Uterus (tissue), 4 donors: ENCODE measurements at places on chromosomes 6 and 20. TPM values are rescaled to one million over a fixed set of nuclear protein-coding genes. Genes with fewer than 3 reads are reported as not detected.
A peak's percentile ranks its signal among the peaks of the same experiment; 100 is the strongest.

Gene SCUBE3
- total RNA-seq, result 3.3 TPM

Gene SAMD10
- not detected for total RNA-seq

Gene COMMD7
- 23.0 TPM for total RNA-seq

DNA sequence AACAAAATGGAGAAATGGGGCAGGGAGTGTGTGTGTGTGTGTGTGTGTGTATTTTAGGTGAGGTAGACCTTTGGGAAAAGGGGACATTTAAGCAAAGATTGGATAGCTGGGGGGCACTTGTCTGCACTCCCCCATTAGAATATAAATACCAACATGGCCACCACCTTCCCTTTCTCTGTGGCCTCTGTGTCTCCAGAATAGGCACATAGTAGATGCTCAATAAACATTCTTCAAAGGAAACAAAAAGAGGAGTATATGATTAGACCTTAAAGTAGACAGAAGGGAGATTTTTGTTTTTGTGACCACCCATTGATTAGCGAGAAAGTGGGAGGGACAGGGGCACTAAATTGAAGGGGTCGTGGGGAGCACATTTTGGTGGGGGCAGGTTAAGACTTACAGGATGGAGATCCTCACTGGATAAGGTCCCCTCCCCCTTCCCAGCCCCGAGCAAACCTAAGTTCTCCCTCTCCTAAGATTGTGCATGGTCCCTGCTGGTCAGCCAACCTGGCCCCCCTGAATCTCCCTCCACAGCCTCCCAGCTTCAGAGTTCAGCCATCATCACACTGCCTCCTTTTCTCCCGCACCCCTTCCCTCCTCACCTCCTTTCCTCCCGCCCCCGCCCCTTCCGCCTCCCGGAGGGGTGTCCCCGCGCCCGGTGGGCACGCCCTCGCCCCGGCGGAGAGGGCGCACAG is 514 bp upstream of the TSHZ2 start:
- no peak for DNase-seq

DNA sequence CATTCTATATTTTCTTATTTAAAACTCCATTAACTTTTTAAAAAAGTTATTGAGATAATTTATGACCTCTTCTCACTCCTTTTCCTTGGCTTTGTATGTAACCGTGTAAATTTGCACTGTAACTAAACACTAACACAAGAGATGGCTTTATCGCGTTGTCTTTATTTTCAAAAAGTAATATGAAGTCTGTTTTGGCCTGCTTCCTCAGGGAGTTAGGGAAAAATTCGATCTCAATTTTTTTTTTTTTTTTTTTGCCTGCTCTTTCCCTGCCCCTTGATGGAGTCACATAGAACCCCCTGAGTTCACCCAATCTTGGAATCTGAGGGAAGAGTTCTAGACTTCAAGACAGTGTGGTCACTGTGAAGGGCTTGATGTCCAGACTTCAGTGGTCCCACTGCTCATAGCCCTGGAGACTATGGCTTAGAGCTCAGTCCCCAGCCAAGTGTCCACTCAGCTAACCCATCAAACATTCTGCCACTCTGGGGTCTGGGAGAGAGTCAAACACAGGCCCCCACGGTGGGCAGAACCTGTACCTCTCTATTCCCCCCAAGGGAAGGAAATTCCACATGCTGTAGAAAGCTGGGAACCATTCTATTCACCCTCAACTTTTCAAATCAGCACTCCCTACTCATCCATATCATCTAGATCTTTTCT is 15.7 kb upstream of the TBC1D22B start:
- no peak for DNase-seq

DNA sequence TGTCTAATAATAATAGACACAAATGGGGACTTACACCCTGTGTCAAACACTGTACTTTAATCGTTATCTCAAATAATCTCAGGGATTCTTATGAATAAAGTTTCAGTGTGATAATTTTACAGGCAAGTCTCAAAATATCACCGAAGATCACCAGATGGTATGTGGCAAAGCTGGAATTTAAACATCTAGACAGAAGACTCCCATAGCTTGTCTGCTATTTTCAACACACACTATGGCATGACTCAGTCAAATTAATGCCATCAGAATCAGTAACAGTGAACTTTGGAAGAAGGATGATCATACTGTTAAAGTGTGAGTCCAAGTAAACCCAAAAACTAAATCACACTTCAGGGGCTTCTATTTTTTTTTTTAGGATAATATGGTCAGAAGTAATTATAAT is 867.6 kb upstream of the FLRT3 start:
- no peak for DNase-seq

DNA sequence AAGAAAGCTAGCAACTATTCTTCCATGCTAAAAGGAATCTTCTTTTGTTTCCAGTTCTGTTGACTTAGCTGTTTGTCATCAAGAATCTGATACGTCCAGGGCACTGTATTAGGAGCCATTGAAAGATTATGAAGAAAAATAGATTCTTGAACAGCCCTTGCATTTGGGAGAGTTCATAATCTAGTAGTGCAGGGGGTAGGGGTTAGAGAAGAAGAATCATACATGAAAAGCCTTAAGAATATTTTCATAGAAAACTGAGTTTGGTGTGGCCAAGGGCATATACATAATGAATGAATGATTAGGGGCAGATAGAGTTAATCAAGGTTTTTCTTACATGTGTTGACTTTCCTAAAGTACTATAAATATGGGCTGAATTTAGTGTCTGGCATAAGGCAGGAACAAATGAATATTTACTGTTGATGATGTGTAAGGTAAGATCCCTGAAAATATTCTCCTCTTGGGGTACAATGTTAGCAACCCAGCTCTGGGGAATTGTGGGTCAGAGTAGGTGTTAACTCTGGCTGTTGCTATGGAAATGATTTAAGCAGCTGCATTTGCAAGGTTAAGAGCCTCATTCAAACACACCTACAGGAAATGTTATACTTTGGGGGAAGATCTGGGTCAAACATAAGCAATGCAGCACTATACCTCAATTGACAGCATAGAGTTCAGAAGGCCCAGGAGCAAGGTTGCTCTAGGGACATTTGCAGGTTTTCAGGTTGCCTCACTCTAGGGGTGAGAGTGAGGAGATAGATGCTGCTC is 667.3 kb upstream of the CITED2 start:
- no peak for DNase-seq

DNA sequence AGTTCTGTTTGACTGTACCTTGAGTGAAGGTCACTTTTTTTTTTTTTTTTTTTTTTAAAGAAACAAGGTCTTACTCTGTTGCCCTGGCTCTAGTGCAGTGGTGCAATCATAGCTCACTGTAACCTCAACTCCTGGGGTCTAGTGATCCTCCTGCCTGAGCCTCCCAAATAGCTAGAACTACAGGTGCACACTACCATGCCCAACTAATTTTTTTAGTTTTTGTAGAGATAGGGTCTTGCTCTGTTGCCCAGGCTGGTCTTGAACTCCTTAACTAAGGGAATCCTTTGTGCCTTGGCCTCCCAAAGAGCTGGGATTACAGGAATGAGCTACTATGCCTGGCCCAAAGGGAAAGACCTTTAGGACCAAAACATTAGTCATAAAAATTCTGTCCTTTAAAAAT is 413.7 kb downstream of the CDKAL1 start:
- no peak for DNase-seq

Gene RIMS1
- total RNA-seq, result not detected

DNA sequence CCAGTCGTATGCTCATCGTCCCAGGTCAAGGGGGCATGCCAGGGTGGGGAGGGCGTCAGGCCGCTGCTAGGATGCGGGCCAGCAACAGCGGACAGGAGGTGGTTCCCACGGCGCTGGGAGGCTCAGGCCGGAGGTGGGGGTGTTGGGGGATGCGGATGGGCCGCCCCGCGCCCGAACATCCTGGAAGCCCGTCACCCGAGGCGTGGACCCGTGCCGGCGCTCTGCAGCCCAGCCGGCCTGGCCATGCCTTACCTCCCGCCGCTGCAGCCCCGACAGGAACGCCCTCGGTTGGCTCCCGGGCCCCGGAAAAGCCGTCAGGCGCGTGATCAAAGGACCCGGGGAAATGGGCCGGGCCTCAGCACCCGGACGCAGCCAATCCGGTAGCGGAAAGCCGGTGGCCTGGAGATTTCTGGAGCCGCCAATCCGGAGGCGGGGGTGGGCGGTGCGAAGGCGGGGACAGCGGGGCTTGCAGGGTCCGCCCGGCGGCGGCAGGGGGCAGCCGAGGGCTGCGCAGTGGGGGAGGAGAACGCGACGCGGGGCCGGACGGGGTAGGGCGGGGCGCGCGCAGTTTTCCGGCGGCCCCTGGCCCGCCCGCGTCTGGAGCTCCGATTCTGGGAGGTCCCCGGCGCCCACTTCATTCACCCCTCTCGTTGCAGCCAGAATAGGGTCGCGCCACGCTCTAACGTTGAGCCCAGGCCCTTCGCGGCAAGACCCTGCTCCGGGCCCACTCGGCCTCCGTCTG is at the start of gene SMIM29:
TSS of gene SMIM29 (minus strand) at position 280 of the 742 bp plus-strand sequence. CDS start 1,215 bp downstream, outside the sequence.
- peak; percentile 96 for DNase-seq

Gene ASCC3
- total RNA-seq, result 92.4 TPM

DNA sequence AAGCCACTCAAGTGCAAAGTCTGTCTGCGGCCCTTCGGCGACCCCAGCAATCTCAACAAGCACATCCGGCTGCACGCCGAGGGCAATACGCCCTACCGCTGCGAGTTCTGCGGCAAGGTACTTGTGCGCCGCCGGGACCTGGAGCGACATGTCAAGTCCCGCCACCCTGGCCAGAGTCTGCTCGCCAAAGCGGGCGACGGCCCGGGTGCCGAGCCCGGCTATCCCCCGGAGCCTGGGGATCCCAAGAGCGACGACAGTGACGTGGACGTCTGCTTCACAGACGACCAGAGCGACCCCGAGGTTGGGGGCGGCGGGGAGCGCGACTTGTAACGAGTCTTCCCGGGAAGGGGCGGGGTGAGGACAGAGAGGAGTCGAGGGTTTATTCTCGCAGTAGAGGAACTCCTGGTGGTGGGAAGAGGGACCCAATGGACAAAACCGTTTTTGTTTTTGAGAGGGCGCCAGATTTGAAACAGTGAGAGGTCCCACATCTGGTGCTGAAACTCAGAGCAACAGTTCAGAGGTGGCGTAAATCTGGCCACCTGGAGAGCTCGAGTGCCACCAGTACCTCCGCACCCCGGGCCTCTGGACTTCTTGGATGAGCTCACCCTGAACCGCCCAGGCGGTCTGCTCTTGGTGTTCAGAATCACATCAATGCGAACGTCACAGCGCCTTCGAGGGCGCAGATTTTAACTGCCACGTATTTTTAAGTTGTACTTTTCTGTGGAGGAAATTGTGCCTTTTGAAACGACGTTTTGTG is 8.0 kb downstream of the PRDM13 start:
- DNase-seq, result no peak

GRCh38 chr6:34362909-34363680 is 29.4 kb downstream of the NUDT3 start:
- DNase-seq, result no peak

Gene NR2E1
- not detected for total RNA-seq

GRCh38 chr6:101689156-101689555 is 295.6 kb downstream of the GRIK2 start:
- no peak for DNase-seq

Gene KCNQ5
- not detected for total RNA-seq

Gene CST2
- total RNA-seq, result not detected

GRCh38 chr6:134413241-134413643 is 95.3 kb upstream of the SGK1 start:
- no peak for DNase-seq

Gene SCGN
- total RNA-seq, result not detected

Gene TMC2
- total RNA-seq, result not detected

GRCh38 chr20:59217173-59217572 is 53.6 kb downstream of the ZNF831 start:
- no peak for DNase-seq

Gene CD24
- 11.5 TPM for total RNA-seq

- no peak for DNase-seq
These were observed 16.7 kb upstream of the E2F1 start for GRCh38 chr20:33702861-33703260.

Gene PTCRA
- total RNA-seq, result 2.0 TPM

Gene TGM2
- total RNA-seq, result 639 TPM

DNA sequence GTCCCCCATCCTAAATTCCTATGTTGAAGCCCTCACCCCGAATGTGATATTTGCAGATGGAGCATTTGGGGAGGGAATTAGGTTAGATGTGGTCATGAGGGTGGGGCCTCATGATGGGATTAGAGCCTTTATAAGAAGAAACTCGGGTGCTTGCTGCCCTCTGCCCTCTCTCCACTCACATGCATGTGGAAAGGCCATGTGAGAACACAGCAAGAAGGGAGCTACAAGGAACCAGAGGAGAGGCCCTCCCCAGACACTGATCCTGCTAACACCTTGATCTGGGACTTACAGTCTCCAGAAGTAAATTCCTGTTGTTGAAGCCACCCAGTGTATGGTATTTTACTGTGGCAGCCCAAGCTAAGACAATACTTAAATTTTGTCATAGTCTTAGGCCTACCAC is 69.6 kb upstream of the TULP1 start:
- no peak for DNase-seq

- DNase-seq, result no peak
These were observed 75.2 kb downstream of the GJA1 start for GRCh38 chr6:121510568-121511177.

DNA sequence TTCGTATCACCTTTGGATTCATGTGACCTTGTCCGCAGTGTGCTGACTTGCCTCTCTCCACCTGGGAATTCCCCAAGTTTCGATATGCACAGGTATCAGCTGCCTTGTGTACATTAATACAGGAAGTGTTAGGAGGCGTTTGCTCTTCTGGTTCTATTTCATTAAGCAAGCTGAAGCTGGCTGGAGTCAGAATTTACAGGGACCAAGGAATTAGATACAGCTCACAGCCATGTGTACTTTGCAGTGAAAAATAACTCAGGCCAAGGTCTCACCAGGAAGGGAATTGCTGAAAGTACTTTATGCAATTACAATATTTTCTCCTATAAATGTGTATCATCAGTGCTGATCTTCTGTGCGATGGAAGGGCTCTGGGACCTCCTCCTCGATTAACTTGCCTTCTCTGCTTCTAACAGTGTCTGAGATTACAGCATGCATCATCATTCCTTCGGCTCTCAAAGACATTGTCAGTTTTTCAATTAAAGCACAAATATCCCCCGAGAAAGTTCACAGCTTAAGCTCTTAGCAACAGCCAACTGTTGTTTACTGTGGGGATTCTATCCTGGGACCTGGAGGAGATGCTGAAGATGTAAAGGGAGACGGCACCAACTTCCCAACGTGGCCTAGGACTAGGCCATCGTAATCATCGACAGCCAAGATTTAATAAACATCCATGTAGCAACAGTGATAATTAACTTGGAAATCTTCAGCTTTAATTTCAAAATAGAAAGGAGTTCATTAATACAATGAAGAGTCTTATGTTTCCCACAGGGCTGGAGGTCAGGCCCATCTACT is 13.8 kb upstream of the TIAM2 start:
- DNase-seq, result no peak

DNA sequence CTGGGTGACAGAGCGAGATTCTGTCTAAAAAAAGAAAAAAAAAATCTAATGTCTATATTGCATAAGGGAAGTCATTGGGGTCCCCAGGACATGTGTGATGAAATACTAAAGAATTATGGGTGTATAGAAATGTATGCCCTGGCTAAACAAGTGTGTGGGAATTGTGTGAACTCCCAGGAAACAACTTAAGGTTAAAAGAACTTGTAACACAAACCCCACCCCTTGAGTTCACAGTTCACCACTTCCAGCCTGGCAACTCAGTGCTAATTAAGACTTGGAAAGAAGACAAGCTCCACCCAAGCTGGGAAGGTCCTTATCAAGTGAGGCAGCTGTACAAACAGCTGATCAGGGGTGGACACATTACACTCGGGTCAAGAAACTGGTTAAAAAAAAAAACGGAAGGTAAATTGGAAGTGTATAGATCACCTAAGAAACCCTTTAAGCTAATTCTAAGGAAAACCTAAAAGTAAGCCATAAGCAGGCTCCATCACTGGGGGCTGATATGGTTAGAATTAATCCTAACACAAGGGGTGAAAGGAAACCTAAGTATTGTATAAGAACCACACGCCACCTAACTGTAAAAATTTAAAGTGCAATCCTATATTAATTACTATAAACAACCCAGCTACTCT is 25.2 kb downstream of the HLA-A start:
- no peak for DNase-seq
